NCI-H1694 (cell line): ENCODE measurements at places on chromosomes 13 and 19.

- DNase-seq, result peak; percentile 7
Measured at GRCh38 chr13:97834250-97834649, 119.2 kb upstream of the IPO5 start.

- no peak for DNase-seq
Measured at GRCh38 chr19:43464134-43464775, 1.2 kb downstream of the LYPD3 start.

- no peak for DNase-seq
Measured at GRCh38 chr19:670609-671075, 5.5 kb upstream of the FSTL3 start.

- DNase-seq, result no peak
Measured at GRCh38 chr19:12949363-12950283, 4.0 kb downstream of the RAD23A start.

- peak; percentile 14 for DNase-seq
Measured at GRCh38 chr13:109700176-109700575, 86.2 kb downstream of the IRS2 start.

GRCh38 chr19:50315773-50316448, 13.3 kb downstream of the KCNC3 start:
- DNase-seq, result no peak

- DNase-seq, result no peak
Measured at GRCh38 chr13:112761701-112762689, 72.2 kb downstream of the ATP11A start.

- no peak for DNase-seq
Measured at GRCh38 chr19:6856749-6857372, 30.5 kb upstream of the ADGRE1 start.

- DNase-seq, result no peak
Measured at GRCh38 chr13:36629057-36629385, 44.8 kb upstream of the SERTM1 start.

- DNase-seq, result no peak
Measured at GRCh38 chr19:17526922-17527321, 15.5 kb downstream of the PGLS start.

DNA sequence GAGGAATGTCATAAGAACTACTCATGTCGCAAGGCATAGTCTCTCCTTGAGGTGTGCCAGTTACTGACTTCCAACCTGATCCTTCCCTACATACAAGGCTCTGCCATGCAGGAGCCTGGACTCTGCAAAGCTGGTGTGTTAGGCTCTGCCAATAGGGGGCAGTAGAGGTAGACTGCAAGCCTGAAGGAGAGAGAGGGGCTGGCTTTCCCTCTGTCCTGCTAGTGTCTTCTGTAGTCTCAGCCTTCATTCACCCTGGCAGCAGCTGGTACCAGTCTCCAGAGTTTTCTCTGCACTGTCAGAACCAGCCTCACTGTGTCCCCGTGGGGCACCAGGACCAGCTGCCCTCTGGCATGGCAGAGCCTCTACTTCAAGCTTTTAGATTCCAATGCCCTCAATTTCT, 14.5 kb downstream of the SHISA2 start:
- DNase-seq, result peak; percentile 48

DNA sequence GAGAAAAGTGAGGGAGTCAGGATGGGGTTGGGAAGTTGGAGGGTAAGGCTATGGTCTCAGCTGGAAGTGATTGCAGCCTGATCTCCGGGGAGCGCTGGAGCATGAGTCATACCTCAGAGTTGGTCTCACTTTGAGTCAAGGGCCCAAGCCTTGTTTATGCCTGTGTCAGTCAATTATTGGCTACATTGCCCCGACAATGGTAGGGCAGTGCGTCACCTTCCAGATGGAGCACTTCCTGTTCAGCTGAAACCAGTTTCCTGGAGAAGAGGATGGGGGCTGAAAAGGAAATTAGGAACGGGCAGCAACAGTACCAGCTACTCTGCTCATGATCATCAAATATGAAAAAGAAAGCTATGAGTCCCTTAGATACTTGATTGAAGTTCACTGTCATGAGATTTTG, 60.4 kb downstream of the ADGRE1 start:
- DNase-seq, result no peak

GRCh38 chr19:33724721-33725060, 72.0 kb upstream of the KCTD15 start:
- peak; percentile 70 for DNase-seq

DNA sequence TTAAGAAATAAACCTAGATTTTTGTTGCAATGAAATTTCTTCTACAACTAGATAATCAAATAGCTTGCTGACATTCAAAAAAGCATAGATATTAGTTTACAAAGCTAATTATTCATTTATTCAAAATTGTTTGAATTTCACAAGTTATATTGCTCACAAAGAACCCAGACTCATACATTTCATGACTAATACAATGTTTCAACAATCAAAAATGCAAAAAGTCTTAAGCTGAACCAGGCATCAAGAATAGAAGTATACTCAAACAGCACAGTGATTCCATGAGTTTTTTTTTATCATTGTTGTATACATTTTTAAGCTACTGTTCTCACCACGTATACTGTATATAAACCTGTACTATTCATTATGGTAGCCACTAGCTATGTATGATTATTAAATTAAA, 51.0 kb downstream of the DIAPH3 start:
- DNase-seq, result no peak

DNA sequence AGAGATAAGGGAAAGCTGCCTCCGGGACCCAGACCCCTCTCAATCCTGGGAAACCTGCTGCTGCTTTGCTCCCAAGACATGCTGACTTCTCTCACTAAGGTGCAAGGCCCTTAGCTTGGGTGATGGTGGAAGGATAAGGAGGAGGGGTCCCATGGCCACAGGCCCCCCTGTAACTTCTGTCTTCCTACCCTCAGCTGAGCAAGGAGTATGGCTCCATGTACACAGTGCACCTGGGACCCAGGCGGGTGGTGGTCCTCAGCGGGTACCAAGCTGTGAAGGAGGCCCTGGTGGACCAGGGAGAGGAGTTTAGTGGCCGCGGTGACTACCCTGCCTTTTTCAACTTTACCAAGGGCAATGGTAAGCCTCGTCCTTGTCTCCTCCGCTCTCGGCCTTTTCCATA, 2.0 kb downstream of the CYP2F1 start:
- DNase-seq, result no peak

DNA sequence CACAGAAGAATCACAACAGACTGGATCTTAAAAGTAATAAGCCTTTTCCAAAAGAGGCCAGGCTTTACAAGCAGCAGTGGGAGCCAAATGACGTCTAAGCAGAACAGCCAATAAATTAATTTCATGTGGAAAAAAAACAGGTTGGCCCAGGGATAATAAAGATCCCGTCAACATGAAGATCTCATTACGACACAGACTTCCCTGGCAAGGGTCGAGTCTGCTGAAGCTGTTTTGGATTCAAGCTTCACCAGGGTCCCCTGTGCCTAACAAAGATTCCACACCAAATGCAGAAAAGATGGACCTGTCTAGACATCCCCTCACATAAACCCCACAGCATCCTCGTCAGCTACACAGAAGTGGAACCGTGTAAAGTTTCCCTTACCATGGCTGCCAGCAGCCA, 215.1 kb upstream of the ZNF507 start:
- no peak for DNase-seq

GRCh38 chr19:6740589-6741343, 1.3 kb downstream of the TRIP10 start:
- no peak for DNase-seq

- no peak for DNase-seq
Measured at GRCh38 chr13:50919277-50919676, 9.7 kb downstream of the RNASEH2B start.

DNA sequence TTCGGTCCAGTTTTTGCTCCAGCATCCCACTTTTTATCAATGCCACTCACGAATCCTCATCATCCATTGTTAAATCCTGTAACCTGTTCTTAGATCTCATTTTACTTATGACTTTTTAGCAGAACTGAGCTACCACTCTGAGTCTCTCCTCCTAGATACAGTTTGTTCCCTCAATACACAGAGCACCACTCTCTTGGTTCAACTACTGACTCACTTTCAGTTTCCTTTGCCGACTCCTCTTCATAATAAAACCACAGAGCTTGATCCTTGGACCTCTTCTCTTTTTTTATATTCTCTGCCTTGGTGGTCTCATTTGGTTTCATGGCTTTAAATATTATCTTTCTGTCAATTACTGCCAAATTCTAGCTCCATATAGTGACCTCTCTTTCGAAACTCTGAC, 150.3 kb downstream of the SLITRK5 start:
- DNase-seq, result no peak

GRCh38 chr13:20990910-20991525, 70.4 kb downstream of the LATS2 start:
- DNase-seq, result no peak

GRCh38 chr19:30228113-30228834, 143.9 kb upstream of the ZNF536 start:
- DNase-seq, result no peak

- DNase-seq, result no peak
Measured at GRCh38 chr19:6677883-6678689, 8.1 kb upstream of the TNFSF14 start.

- DNase-seq, result no peak
Measured at GRCh38 chr19:51185868-51186215, 39.0 kb upstream of the CD33 start.

GRCh38 chr13:68124437-68125086, 894.4 kb upstream of the PCDH9 start:
- DNase-seq, result no peak

GRCh38 chr19:6811906-6812305, 39.4 kb downstream of the VAV1 start:
- no peak for DNase-seq

GRCh38 chr19:17652627-17653026, 35.5 kb downstream of the UNC13A start:
- DNase-seq, result no peak

DNA sequence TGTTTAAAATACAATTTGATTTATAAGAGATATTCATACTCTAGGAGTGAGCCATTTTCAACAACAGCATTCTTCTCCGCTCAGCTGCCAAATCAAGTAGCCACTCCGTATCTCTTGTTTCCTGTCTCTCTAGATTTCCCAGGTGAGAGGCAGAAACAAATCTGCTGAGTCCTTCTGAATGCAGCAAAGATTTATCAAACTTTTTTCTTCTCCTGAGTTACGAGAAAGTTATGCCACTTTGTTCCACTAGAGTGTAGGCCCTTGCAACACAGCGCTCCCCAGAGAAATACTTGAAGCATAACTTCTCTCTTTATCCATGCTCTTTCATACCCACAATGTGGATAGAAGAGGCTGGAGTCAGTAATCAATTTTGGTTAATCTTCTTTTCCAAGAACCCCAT, 1960.8 kb downstream of the OLFM4 start:
- no peak for DNase-seq

GRCh38 chr13:113887700-113888201, 23.9 kb upstream of the GAS6 start:
- no peak for DNase-seq

- DNase-seq, result no peak
Measured at GRCh38 chr13:67048821-67049150, 181.3 kb downstream of the PCDH9 start.

DNA sequence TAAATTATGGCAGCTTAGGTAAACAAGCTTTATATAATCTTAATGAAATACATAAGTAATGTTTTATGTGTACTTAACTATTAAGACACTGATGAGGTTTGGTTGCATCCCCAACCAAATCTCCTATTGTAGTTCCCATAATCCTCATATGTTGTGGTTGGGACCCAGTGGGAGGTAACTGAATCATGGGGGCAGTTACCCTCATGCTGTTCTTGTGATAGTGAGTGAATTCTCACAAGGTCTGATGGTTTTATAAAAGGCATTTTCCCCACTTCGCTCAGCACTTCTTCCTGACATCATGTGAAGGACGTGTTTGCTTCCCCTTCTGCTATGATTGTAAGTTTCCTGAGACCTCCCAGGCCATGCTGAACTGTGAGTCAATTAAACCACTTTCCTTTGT, 212.7 kb downstream of the DIAPH3 start:
- no peak for DNase-seq

DNA sequence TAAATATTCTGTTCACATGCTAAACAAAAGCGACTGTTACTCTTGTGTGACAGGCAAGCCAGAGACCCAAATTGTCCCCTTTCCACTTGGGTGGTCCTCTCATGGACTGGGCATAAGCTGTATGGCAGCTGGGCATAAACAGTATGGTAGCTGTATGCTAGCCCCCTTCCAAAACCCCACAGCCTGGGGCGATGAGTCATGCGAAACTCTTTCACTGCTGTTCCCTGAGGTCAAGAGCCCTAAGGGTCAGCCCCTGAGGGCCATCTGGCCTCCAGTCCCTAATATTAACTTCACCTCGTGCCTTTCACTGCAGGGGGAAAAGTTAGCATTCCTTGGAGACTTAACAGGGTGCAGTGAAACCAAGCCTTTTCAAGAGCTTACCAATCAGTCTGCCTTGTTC, 45.6 kb upstream of the ZNF562 start:
- DNase-seq, result no peak

DNA sequence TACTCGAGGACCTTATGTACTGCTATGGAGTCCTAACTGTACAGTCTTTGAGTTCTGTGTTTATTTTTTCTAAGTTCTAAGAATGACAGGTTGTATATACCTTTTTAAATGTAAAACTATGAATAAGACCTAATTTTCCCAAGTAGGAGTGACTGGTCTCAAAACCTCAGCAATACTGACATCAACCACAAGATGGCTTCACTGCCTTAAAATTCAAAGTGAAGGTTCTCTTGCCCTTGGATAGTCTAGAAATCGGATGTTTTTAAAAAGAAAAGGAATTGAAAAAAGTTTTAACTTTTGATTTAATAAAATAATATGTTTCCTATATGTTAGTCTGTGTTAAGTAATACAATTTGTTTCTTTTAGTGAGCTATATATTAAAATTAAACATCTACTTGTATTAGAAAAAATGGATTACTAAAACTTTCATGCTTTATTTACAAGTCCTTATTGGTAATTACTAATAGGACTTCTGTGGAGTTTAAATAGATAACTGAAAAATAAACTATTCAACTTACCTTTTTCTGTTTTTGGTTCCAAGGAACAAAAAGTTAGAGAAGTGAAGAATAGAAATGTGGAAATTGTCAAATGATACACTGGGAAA, 52.0 kb downstream of the TDRD3 start:
- peak; percentile 34 for DNase-seq

DNA sequence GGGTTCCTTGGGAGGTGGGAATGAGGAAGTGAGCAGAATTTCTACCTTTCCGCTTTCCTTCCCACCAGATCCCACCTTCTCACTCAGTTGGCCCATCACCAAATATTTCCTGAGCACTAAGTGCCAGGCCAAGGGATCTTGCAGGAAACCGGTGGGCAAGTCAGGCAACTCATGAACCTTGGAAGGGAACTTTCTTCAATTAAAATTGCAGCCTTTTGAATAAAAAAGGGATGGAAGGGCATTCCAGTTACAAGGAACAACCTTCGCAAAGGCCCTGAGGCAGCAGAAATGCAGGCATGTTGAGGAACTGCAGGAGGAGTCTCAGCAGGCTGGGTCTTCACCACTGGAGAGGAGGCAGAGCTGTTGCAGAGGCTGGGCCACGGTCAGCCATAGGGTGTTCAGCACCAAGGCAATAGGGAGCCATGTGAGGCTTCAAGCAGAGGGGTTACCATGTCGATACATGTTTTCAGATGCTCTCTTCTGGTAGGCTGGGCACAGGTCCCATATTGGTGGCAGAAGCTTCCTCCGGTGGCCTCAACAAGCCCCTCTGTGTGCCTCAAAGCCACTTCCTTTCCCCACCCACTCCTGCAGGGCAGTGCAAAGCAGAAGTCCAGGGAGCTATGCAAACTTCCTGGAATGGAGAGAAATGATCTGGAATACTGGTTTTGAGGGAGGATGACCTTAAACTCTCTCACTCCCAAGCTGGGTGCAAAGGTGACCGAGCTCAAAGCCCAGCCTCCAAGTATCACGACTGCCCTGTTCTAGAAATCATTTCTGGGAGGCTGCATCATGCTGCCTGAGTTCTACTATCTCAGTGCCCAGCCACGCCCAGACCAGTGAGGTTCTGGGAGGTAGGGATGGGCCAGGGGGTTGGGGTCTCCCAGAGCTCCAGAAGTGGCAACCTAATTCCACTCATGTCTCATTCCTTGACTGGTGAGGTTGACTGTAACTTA, at the start of gene FUT6:
FUT6 (minus strand) TSS at position 638 of the 953 bp plus-strand sequence. CDS start 7,135 bp downstream, outside the sequence.
- no peak for DNase-seq
